ENCODE measurements at places on chromosomes 7 and 10.

DNA sequence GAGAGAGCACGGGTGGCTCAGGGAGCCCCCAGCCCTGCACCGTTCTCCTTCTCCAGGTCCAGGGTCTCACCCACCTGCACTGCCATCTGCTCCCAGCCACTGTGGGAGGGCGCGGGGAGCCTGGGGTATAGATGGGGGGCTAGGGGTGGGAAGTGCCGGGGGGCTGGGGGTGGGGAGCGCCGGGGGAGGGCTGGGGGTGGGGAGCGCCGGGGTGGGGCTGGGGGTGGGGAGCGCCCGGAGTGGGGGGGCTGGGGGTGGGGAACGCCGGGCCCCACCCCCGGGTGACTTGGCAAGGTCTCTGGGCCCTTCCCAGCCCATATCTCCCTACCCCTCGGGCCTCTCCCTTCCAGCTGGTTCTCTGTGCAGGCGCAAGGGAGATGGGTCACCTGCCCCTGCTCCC, at the start of gene GRIFIN:
Gene GRIFIN, minus strand, starts transcription at position 101 of the 400 bp plus-strand sequence. Its CDS starts 15 bp downstream, at position 86.
- DNase-seq = no peak

DNA sequence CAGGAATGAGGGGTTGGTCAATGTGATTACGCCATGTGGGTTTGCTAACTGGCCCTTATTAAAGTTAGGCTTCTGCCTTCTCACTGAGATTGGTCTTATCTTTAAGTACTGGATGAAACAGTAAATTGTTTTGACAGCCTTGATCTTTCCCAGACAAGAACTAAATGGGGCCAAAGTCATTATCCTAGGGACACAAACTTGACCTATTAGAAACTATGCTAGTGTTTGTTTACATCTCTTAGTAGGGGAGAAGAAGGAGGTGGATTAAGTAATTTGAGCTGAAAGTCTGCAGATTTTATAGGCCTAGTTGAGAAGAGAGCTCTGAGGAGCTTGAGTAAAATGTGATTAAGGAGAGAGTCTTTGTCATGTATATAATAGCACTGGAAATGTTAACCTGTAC, 386.9 kb downstream of the HTR7 start:
- DNase-seq = no peak

DNA sequence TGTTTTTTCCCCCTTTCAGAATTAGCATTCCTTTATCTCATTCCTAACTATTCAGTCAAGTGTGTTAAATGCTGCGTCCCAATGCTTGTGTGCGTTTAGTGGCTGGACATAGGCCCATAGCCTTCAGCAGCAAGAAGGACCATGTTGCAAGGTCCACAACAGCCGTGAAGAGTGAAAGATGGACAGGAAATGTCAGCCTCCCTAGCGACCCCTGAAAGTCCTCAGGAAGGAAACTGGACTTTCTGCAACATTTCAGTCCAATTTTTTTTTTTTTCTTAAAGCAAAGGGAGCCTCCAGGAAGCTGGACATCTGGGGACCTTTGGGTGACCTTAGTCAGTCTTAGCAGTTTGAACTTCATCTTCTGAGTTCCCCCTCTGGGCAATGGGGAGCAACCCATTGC, 550.7 kb upstream of the MGMT start:
- DNase-seq = no peak

- DNase-seq = no peak
Observed at GRCh38 chr7:137074391-137075030, 206.1 kb downstream of the CHRM2 start.

DNA sequence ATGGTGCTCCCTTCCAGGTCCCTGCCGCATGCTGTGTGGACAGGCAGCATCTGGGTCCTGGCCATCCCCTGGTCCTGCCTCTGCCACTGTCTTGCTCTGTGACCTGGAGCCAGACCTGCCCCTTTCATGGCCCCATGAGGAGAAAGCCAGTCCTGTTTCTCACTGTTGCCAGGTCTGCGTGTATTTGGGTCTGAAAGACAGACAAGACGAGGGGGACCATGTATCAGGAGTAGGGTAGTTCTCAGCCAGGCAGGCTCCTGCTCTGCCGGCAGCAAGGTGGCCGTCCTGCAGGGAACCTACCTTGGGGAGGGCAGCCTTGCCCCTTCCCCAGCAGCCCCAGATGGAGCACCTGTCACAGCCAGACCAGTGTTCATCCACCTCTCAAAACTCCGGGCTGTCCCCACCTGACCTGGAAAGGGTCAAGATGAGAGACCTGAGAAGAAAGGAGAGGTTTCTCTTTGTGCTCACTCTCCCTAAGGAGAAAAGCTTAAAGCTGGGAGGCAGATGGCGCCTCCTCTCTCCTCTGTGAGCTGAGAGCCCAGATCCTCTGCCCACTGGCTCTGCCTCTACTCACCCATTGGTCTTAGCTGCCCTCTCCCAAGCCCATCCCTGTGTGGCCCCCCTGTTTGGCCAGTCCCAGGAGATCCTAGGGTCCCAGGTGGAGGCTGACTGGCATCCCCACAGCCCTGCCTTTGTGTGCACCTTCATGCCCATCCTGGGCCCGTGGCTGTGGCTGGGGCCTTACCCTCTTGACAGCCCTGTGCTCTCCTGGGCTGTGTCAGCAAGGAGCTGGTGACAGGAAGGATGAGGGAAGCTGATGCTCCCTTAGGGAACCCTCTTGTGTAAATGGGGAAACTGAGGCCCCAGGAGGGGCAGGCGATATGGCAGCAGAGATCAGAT, 116.1 kb upstream of the PCBD1 start:
- no peak for DNase-seq

DNA sequence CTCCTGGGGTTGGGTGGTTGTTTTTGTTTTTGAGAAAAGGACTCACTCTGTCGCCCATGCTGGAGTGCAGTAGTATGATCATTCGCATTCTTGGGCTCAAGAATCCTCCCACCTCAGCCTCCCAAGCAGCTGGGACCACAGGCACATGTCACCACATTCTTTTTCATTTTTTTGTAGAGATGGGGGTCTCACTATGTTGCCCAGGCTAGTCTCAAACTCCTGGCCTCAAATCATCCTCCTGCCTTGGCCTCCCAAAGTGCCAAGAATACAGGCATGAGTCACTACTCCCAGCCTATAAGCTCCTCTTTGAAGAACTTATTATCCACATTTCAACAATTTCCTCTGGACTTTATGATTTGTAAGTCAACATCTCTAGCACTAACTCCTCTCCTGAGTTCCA, 102.7 kb downstream of the KMT2C start:
- no peak for DNase-seq

GRCh38 chr7:15972862-15973275, 286.4 kb upstream of the MEOX2 start:
- DNase-seq = peak; percentile 8

- peak; percentile 68 for DNase-seq
Observed at GRCh38 chr10:3482200-3482993, 302.6 kb downstream of the KLF6 start.

- DNase-seq = no peak
Observed at GRCh38 chr7:105438847-105439173, 50.1 kb upstream of the SRPK2 start.

DNA sequence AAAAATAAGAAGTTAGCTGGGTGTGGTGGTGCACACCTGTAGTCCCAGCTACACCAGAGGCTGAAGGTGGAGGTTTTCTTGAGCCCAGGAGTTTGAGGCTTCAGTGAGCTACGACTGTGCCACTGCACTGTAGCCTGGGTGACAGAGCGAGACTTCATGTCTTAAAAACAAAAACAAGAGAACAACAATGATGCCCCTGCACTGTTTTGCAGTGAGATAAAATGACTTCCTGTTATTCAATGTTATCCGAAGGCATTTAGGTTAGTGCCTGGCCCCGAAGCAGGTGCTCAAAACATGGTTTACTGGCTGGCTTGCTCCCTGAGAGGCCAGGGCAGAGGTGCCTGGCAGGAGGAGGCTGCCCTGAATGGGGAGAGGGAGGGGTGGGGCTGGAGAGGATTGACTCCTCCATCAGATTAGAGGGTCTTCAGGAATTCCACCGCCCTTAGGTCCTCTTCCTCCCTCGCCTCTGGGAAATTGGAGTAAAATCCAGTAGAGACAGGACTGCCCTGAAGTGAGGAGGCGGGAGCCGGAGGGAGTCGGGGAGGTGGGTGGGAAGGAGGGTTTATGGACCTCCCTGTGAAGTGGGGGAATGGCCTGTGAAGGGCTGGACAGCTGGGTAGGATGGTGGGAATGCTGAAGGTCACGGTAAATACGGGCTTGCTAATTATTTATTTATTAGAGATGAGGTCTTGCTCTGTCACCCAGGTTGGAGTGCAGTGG, 6.8 kb upstream of the CLDN4 start:
- DNase-seq = no peak

DNA sequence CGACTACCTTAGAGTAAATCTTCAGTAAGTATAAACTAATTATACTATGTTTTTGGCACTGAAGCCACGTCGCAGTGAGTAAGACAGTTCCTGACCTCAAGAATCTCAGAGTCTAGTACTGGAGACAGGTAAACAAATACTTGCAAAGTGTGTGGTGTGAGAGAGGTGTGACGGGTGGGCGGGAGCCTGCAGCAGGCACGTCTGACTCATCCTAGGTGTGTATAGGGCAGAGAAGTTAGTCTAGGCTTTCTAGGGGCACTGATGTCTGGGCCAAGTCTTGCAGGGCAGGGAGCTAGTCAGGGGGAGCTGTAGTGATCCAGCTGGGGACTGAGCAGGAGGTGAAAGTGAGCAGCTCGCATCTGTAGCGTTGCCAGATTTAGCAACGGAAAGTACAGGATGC, 35.9 kb upstream of the SFTPD start:
- no peak for DNase-seq

- no peak for DNase-seq
Observed at GRCh38 chr7:121041516-121042148, 53.1 kb downstream of the CPED1 start.

GRCh38 chr7:27251652-27252590, 9.3 kb downstream of the EVX1 start:
- DNase-seq = no peak

- DNase-seq = no peak
Observed at GRCh38 chr7:21364801-21365271, 63.0 kb upstream of the SP4 start.

- DNase-seq = no peak
Observed at GRCh38 chr7:27167916-27168264, 2.6 kb upstream of the HOXA9 start.

DNA sequence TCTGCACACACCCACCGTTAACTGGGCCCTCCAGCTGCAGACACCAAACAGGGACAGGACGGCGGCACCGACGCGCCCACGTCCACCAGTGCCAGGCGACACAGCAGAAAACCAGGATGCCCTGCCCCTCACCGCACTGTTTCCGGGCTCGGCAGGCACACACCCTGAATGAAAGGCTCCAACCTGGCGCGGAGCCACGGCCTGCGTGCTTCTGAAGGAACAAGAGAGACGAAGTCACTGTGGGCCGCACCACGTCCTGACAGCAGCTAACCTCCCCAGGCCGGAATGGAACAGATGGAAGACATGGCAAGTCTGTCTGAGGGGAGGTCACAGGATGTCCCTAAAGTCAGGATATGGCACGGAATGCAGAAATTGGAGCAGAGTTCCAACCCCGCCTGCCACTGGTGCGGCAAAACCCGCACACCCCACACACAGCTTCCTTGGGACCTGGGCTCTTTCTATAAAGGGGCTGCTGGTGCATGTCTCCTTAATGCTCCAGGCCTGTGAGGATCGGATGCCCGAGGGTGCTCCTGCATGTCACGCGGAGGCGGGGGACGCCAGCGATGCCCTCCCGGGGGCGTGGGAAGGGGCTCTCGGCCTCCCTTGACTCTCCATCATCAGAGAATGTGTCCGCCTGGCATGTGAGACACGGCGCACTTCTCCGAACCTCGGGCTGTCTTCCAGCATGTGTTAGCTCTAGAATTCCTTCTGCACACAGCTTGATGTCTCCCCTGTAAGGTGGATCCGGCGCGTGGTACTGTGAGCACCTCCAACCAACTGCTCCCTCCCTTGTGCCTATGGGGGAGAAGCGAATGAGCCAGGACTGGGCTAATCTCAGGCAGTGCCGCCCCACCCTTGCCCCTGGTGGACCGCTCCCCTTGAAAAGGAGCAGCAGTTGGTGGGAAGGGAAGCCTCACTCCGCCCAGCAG, 3.9 kb upstream of the GPER1 start:
- no peak for DNase-seq

DNA sequence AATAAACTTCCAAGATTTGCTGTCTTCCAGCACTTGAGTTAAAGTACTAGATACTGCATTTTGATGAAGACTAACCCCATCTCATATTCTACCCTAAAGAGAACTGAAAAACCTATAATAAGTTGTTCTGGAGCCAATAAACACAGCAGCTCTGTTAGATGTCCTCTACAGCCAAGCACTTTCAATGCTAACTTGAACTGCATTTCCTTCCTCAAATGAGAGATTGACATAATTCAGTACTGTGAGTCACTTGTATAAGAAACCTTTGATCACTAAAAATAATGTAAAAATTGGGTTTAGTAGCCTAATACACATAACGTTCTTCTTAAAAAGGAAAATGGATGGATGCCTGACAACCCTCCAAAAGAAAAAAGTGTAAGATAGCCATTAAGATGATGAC, 81.3 kb downstream of the ITGB8 start:
- DNase-seq = no peak

GRCh38 chr10:44186821-44187220, 198.1 kb downstream of the CXCL12 start:
- no peak for DNase-seq

DNA sequence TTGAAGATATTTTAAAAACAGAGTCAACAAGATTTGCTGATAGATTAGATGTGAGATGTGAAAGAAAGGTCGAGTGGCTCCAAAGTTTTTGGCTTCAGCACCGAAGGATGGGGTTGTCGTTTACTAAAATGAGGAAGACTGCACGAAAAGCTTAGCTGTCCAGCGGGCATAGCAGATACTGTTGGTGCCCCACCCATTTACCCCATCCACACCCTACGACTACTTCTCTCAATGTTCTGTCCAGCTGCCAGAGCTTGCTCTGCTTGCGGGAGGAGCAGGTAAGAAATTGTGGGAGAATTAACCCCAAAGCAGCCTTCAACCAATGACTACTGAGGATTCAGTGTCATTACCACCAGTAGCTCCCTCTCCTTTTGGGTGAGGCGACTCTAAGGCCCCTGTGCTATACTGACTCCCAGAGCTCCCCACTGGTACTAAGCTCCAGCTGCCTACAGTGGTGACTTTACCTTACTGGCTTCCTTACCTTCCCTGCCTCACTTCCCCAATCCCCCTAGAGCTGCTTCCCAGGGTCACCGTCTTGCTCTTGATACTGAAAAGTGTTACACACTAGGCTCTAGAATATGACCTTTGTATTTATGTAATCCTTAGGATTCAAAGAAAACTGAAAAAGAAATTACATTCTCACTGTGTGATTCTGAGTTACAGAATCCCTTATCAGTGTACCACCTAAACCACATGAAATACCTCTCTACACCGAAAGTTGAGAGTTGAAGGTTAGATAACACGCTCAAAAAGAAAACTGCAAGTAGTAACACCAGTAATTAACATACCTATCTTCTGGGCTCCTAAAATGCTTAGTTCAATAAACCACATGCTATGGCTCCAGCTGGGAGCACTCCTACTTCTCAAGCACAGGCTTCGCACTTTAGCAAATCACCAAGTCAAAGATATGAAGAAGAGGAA, 22.3 kb downstream of the CACUL1 start:
- DNase-seq = no peak
